ENCODE measurements at places on chromosomes 1 and 21.

- H3K36me3 ChIP-seq, result no peaks in the 10 kb centered on the region
- H3K4me1 ChIP-seq, result peaks cover 91% of the 10 kb centered on the region
- H3K27me3 ChIP-seq, result no peaks in the 10 kb centered on the region
- peak overlapping the region; percentile 68 for H3K27ac ChIP-seq
- no peak for DNase-seq
Observed at GRCh38 chr1:19450811-19451515, 34.4 kb downstream of the CAPZB start.

- H3K4me1 ChIP-seq, result no peaks in the 10 kb centered on the region
- no peak overlapping the region for H3K4me3 ChIP-seq
- DNase-seq, result no peak
- H3K27ac ChIP-seq, result no peak overlapping the region
- peaks cover 5% of the 10 kb centered on the region for H3K27me3 ChIP-seq
Observed at GRCh38 chr21:29875873-29876272, 63.9 kb downstream of the GRIK1 start.

DNA sequence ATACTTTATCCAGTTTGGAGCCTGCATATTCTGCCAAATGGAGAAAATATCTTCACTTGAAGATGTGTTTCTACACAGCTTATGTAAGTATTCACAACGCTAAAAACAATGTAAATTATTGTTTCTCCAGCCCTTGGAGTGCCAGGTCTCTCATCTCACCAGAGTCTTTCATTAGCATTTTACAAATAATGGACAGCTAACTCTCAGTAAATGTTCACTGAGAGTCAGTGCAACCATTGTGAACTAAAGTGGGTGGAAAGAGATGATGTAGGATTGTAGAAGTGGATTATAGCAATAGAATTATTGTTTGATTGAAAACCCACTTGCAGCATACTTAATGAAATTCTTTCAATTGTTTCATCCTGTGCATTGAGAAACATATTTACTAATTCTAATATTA lies 8.3 kb upstream of the FAM177B start:
- no peaks in the 10 kb centered on the region for H3K27me3 ChIP-seq
- H3K4me1 ChIP-seq, result no peaks in the 10 kb centered on the region
- H3K27ac ChIP-seq, result no peak overlapping the region
- H3K36me3 ChIP-seq, result peaks cover 100% of the 10 kb centered on the region
- DNase-seq, result no peak
- H3K4me3 ChIP-seq, result no peak overlapping the region

- peak within 1 kb of the TSS; percentile 67 for H3K4me3 ChIP-seq
- H3K36me3 ChIP-seq, result no peaks in the 10 kb centered on the region
- H3K27me3 ChIP-seq, result no peaks in the 10 kb centered on the region
- peaks cover 6% of the 10 kb centered on the region for H3K4me1 ChIP-seq
Observed at GRCh38 chr1:232805269-232806185, at the start of gene MAP10. Gene MAP10 (plus strand): TSS chr1:232805416. CDS start chr1:232805450, 34 bp downstream.

- H3K4me3 ChIP-seq, result no peak overlapping the region
- H3K4me1 ChIP-seq, result no peaks in the 10 kb centered on the region
- no peaks in the 10 kb centered on the region for H3K36me3 ChIP-seq
- no peaks in the 10 kb centered on the region for H3K27me3 ChIP-seq
Observed at GRCh38 chr1:163361123-163361934, 39.6 kb downstream of the NUF2 start.

- no peak for DNase-seq
- H3K4me3 ChIP-seq, result no peak overlapping the region
- no peak overlapping the region for H3K27ac ChIP-seq
- no peaks in the 10 kb centered on the region for H3K27me3 ChIP-seq
- H3K36me3 ChIP-seq, result no peaks in the 10 kb centered on the region
Observed at GRCh38 chr1:216935901-216936300, 212.7 kb upstream of the ESRRG start.

GRCh38 chr1:244599937-244600350 lies 53.0 kb upstream of the DESI2 start:
- H3K27ac ChIP-seq, result no peak overlapping the region
- H3K4me3 ChIP-seq, result no peak overlapping the region
- H3K4me1 ChIP-seq, result no peaks in the 10 kb centered on the region
- H3K27me3 ChIP-seq, result no peaks in the 10 kb centered on the region
- no peak for DNase-seq
- H3K36me3 ChIP-seq, result no peaks in the 10 kb centered on the region

DNA sequence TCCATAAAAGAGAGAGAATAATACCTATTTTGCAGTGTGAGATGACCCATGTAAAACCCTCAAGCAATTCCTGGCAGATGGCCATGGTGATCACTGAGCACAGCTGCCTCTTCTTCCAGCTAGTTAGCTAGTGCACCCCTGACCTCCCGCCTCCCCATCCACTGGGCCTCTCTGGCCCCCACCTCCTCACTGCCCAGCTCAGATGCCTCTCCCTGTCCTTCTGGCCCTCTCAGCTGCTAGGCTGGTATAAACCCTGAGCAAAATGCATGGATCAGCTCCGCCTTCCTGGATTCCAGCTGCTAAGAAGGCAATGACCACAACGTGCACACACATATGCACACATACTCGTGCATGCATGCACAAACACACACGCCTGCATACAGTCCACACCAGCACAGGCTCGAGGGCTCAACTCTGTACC lies 117.2 kb downstream of the DMRTB1 start:
- no peaks in the 10 kb centered on the region for H3K4me1 ChIP-seq
- H3K27me3 ChIP-seq, result no peaks in the 10 kb centered on the region
- no peak overlapping the region for H3K27ac ChIP-seq

GRCh38 chr1:8870616-8871538 lies 7.6 kb downstream of the ENO1 start:
- H3K27ac ChIP-seq, result peak overlapping the region; percentile 11
- H3K36me3 ChIP-seq, result peaks cover 98% of the 10 kb centered on the region
- H3K27me3 ChIP-seq, result no peaks in the 10 kb centered on the region
- no peak for DNase-seq
- H3K4me3 ChIP-seq, result no peak overlapping the region
- H3K4me1 ChIP-seq, result peaks cover 51% of the 10 kb centered on the region

GRCh38 chr1:153127296-153127695 lies 14.0 kb upstream of the SPRR2F start:
- H3K4me3 ChIP-seq, result no peak overlapping the region
- DNase-seq, result no peak
- H3K36me3 ChIP-seq, result no peaks in the 10 kb centered on the region

DNA sequence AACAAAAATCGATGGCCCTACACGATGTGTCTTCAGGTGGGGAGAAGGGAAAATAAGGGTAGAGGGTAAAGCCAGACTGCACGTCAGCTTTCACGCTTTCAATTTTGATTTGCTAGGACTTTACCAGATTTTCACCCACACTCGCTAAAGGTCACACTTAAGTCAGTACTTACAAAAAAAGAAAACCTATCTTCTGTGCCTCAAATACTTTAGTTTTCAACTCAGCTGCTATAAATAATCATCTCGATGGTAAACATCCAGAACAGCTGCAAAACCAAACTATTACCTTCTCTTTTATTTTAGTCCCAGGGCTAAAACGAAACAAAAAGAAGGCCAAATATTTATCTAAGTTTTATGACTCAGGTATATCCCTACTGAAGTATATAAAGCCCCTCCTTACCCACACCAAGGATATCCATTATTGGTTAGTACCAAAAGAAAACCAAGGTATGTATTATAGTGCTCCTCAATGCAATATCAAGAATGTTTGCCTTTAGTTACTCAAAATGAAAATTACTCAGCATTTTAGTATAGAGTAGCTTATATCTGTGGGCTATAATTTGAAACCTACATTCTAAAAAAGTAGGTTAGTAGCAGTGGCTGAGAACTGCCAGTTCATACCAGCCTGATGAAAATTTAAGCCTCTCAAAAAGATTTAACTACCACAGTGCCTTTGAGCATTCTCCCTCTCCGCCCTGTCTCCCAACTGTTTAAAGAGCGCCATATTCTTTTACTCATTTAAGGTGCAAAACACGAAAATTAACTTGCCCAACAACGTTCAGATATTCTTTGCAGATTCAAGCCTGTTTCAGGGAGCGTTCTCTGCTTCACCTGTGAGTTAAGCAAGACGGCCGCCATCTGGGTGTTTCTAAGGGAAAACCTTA lies 1.5 kb downstream of the CSDE1 start:
- H3K36me3 ChIP-seq, result no peaks in the 10 kb centered on the region
- peaks cover 57% of the 10 kb centered on the region for H3K4me1 ChIP-seq
- H3K4me3 ChIP-seq, result peak overlapping the region; percentile 97
- peak overlapping the region; percentile 100 for H3K27ac ChIP-seq
- no peak for DNase-seq
- no peaks in the 10 kb centered on the region for H3K27me3 ChIP-seq

GRCh38 chr1:243441601-243442000 lies 185.8 kb downstream of the SDCCAG8 start:
- H3K27ac ChIP-seq, result no peak overlapping the region
- H3K36me3 ChIP-seq, result no peaks in the 10 kb centered on the region
- no peaks in the 10 kb centered on the region for H3K4me1 ChIP-seq
- no peak for DNase-seq

DNA sequence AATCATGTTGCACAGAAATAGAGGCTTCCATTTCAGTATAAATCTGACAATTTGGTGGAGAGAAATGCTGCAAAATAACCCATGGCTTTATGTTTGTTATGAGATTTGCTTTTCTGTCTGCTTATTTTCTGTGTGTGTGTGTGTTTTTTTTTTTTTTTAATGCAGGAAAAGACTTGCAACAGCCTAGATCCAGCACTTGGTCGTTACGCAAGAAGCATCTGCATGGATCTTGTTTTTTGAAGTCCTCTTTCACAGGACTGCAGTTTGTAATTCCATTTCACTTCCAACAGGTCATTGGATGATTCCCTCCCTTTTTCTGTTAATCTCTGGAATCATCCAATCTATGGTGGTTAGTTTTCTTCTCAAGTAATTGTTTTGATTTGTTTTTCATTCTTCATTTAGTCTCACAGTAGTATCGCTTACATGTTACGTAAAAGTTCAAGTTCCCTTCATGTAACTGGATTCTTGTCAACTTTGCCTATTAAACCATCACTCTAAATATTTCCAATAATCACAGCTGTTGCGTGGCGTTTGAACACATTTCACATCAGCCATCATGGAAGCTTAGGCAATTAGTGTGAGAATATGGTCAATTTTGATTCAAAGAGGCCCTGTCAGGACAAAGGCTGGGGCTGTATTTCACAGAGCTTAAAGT lies 312.9 kb downstream of the NFIA start:
- H3K4me3 ChIP-seq, result no peak overlapping the region
- no peak for DNase-seq
- no peaks in the 10 kb centered on the region for H3K27me3 ChIP-seq

- H3K4me1 ChIP-seq, result no peaks in the 10 kb centered on the region
- no peak for DNase-seq
- H3K27me3 ChIP-seq, result no peaks in the 10 kb centered on the region
- no peaks in the 10 kb centered on the region for H3K36me3 ChIP-seq
Observed at GRCh38 chr1:57124768-57125446, 159.1 kb upstream of the C8B start.

DNA sequence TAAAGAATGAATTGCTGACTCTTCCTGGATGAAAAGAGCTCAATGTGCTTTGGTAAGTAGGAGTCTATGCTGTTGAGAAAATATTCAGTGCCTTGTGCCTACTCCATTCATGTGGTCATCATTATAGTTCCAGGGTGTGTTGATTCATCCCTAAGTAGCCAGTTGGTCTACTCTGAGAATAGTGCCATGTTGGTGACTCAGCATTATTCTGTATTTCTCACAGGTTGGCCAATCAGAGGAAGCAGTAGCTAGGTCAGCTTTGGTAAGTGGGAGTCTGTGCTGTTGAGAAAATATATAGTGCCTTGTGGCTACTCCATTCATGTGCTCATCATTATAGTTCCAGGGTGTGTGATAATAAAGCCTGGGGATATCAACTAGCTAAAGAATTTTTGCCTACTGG lies 397.3 kb downstream of the AGBL4 start:
- no peaks in the 10 kb centered on the region for H3K36me3 ChIP-seq
- no peak for DNase-seq
- H3K4me1 ChIP-seq, result no peaks in the 10 kb centered on the region
- no peak overlapping the region for H3K27ac ChIP-seq
- no peaks in the 10 kb centered on the region for H3K27me3 ChIP-seq

GRCh38 chr1:227317011-227317451 lies 1.3 kb downstream of the CDC42BPA start:
- no peak for DNase-seq
- no peaks in the 10 kb centered on the region for H3K4me1 ChIP-seq
- peak overlapping the region; percentile 94 for H3K27ac ChIP-seq
- no peaks in the 10 kb centered on the region for H3K27me3 ChIP-seq

DNA sequence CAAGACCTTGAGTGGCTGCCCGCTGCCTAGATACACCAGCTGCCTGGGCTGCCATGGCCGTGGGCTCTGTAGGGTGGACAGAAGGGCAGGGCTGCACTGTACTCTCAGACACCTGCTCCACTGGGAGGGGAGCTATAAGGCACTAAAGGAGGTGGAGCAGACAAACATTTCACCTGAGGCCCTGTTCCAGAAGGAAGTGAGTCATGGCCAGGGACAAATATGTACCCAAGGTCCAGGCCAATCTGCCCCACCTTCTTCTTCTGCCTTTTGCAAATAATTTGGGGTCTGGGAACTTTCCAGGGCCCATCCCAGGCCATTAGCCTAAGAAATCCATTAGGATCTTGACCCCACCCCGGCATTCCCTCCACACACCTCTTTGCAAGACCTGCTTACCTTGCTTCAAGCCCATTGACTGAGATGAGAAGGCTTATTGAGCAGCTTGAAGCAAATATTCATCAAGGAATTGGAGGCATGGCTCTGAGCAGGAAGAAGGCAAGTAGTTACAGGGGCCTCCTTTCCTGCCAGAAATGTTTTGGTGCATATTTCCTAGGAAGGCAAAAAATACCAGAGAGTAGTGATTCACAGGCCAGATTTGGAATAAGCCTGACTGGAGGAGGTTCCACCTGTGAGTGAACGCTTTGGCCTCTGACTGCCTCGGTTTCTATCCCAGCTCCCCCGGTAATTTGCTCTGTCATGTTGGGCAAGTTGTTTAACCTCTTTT lies at the start of gene CAPN8:
Gene CAPN8, minus strand, starts transcription at position 110 of the 721 bp plus-strand sequence. Its CDS starts 55 bp downstream, at position 55.
- H3K4me1 ChIP-seq, result no peaks in the 10 kb centered on the region
- no peaks in the 10 kb centered on the region for H3K36me3 ChIP-seq
- no peaks in the 10 kb centered on the region for H3K27me3 ChIP-seq
- no peak for DNase-seq

- H3K4me3 ChIP-seq, result no peak overlapping the region
- H3K4me1 ChIP-seq, result peaks cover 5% of the 10 kb centered on the region
- DNase-seq, result no peak
- no peaks in the 10 kb centered on the region for H3K27me3 ChIP-seq
Observed at GRCh38 chr1:99763956-99764355, 2.5 kb downstream of the FRRS1 start.

DNA sequence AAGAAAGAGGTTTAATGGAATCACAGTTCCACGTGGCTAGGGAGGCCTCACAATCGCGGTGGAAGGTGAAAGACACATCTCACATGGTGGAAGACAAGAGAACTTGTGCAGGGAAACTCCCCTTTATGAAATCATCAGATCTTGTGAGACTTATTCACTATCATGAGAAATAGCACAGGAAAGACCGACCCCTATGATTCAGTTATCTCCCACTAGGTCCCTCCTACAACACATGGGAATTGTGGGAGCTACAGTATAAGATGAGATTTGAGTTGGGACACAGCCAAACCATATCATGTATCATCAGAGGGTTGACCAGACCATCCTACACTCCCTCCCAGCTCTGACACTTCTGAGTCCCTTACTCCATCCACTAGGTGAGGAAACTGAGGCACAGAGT lies 143.9 kb upstream of the KLHDC7A start:
- H3K4me1 ChIP-seq, result no peaks in the 10 kb centered on the region
- no peak overlapping the region for H3K4me3 ChIP-seq
- DNase-seq, result no peak
